ENCODE measurements at places on chromosomes 3 and 15. TPM values are rescaled to one million over a fixed set of nuclear protein-coding genes. Genes with fewer than 3 reads are reported as not detected.

GRCh38 chr3:65028024-65028423 is 340.2 kb upstream of the ADAMTS9 start:
- no peak for DNase-seq

The FBXO22 gene
- 43.3 TPM for total RNA-seq

DNA sequence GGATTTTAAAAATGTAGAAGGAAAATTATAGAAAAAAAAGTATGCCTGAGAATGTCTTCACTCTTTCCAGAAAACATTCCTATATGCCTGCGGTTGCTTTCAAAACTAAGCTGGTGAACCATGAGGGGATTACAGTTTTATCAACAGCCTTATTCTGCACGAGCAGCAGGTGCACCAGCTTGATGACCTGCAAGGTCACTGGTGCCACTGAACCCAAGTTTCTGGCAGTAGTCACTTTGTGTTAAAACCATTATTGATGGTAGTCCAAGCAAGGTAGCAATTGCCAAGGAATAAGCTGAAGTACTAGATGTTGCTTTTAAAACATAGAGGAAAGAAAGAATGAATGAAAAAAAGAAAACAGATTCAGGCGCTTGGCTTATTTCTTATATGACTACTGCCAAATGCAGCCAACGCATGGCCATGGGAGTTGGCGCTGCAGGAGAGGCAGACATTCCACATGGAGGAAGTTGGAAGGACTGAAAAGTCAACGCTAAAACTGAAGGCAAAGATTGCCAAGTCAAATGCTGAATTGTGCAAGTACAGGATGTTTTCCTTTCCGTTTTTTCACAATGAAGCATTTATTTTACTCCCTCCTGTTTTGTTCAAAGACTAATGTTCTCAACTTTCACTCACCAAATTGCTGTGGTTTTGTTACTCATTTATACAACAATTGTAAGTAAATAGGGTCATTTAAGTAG is 601.4 kb downstream of the CADM2 start:
- no peak for DNase-seq

- DNase-seq: no peak
Measured at GRCh38 chr3:13268961-13269441, 151.1 kb downstream of the NUP210 start.

All from IMR-90 (cell line).